ENCODE measurements at places on chromosomes 3 and 15. TPM values are rescaled to one million over a fixed set of nuclear protein-coding genes. Genes with fewer than 3 reads are reported as not detected.
A peak's percentile ranks its signal among the peaks of the same experiment; 100 is the strongest.

The MST1 gene
- total RNA-seq: 6.5 TPM

The MUC13 gene
- total RNA-seq: not detected

The MYL3 gene
- total RNA-seq: not detected

The HYPK gene
- 6.5 TPM for total RNA-seq

DNA sequence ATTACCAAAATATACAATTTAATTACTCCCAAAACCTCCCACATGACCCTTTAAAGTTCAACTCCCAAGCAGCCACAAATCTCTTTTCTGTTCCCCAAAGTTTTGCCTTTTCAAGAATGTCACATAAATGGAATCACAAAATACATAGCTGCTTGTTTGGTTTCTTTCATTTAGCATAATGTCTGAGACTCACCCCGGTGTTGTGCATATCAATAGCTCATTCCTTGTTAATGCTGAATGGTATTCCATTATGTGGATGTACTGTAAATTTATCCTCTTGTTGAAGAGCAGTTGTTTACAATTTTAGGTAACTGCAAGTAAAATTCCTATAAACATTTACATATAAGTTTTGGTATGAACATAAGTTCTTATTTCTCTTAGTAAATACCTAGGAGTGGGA, 15.5 kb downstream of the NAA50 start:
- no peak for DNase-seq

DNA sequence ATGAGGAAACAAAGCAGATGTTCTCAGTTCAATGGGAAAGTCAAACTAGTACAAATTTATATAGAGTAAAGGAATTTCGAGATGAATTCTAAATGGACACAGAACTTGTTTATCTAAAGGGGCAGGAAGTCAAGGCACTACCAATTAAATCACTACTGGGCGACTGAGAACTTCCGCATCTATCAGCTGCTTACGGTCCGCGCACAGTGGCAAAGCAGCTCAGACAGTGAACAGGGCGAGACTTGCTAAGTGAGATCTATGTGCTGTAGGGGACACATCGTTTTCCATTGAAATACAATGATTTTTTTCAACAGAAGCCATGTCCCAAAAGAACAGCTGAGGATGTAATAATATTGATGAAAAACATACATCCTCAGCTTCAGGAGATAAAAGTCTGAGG, 105.0 kb downstream of the CHRNA7 start:
- DNase-seq: no peak

DNA sequence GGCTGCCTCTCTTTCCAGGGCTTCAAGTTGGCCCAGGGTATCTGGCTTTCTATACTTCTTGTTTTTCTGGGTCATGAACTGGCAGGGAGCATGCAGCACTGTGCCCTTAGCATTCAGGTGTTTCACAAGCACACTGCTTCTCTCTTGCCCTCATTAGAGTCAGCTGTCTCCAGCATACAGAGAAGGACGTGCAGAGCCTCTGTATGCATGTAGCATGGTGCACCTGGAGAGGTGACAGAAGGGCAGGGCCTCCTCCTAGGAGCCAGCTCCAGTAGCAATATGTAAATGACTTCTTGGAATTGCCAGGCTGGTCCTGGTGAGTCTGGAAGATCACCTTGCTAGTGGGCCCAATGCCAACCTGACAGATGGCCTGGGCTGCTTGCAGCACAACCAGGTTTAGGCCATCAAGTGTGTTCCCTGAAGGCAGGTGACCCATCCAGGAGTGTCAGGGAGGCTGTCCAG, 44.8 kb upstream of the ATP2C1 start:
- DNase-seq: no peak

DNA sequence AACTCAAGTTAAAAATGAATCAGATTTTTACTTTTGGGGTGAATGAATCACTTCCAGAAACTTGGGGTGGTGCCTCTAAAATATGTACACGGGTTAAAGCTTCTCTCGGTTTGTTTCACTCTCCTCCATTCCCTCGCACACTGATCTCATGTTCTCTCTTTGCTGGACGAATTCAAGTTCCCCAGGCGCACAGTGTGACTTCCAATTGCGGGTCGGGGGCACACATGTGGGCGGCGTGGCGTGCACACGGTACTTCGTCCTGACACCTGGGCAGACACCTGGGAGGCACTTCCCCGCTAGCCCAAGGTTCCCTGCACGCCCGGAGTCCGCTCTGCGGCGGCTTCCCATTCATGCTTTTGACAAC, 692 bp downstream of the SCAANT1 start:
- peak; percentile 92 for DNase-seq

GRCh38 chr15:40045572-40046217, 6.7 kb upstream of the SRP14 start:
- no peak for DNase-seq

GRCh38 chr15:72464251-72464650, 9.9 kb upstream of the ARIH1 start:
- no peak for DNase-seq

GRCh38 chr15:91473894-91474545, 374.0 kb downstream of the SV2B start:
- no peak for DNase-seq

DNA sequence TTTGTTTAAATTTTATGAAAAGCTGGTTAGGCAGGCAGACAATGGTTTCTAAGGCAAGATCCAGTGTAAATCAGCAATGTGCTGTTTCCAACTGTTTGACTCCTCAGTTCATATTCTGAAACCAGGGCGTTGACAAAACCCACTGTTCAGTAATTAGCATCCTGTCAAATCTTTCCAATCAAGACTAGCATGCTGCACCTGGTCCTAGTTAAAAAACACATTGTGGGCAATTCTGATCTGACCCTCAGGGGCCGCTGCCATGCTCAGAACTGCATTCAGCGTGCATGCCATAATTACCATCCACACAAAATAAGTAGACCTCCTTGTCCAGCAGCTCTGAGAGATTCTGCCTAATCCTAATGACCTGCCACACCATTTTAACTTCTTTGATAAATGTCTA, 20.9 kb upstream of the RBP1 start:
- no peak for DNase-seq

DNA sequence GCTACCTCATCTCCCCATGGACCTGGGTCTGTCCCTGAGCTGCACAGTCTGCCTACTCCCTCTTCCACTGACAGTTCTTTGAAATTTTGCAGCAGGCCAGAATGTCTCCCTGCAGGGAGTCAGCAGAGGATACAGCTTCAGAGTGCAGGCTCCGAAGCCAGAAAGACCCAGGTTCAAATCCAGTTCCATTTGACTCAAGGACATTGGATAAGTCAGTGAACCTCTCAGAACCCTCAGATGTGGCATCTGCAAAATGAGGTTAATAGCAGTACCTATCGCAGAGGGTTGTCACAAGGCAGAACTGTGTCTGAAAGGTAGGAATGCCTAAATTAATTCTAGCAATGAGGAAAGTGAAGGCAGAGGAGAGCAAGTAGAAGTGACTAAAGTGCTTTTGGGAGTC, 244.4 kb upstream of the TRIM42 start:
- DNase-seq: no peak

DNA sequence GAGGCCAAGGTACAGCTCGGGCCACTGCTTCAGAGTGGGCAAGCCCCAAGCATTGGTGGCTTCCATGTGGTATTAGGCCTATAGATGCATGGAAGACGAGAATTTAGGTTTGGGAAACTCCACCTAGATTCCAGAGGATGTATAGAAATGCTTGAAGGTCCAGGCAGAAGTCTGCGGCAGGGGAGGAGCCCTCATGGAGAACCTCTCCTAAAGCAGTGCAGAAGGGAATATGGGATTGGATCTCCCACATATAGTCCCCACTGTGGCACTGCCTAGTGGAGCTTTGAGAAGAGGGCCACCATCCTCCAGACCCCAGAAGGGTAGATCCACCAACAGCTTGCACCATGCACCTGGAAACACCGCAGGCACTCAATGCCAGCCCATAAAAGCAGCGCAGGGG, 48.1 kb upstream of the XXYLT1 start:
- DNase-seq: no peak

DNA sequence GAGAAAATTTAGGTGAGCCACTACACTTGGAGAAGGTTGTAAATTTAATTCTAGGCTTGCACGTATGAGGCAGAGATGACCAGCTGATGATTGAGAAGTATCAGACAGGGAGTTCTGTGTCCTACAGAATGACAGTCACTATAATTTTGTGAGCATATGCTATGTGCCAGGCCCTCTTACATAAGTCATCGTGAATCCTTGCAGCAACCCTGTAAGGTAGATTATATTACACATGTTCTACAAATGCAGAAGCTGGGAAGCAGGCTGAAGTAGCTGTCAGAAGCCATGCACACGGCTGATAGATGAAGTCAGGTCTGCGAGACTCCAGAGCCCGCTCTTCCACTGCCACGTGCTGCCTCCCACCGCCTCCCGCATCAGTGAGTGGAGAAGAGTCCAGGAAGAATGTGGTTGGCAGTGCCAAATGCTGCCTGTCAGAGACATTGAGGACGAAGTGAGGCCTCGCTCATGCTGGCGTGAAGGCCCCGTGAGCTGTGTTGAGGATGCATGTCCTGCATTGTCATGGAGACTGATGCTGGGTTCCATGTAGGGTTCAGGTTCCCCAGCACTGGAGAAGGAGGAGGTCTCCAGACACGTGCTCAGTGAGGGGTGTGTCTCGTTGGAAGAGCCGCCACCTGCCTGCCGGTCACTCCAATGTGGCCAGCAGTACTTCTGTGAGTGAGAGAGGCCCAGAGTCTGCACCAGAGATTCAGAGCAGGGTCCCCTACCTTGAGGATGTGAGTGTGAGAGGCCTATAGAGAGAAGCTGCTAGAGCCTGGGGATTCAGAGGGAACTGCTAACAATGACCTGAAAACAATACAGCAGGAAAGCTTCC, 123.3 kb upstream of the PLXNA1 start:
- DNase-seq: no peak

Measured in osteoblast (primary cell).